ENCODE measurements at places on chromosomes 1 and 21.

DNA sequence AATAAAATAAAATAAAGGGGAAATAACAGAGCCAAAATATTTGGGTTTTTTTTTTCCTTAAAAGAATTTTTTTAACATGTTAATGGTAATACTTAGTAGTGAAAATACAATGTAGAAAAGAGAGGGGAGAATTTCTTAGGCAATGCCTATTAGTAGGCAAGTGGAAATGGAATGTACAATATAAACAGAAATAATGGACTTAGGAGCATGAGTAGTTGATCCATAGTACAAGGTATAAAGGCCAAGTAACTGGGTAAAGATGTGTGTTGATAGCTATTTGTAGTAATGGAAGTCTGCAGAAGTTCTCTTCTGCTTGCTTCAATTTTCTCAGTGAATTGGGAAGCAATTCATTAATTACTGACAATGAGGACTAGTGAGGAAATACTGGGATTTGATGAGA lies 34.4 kb downstream of the TESK2 start:
- DNase-seq: no peak

DNA sequence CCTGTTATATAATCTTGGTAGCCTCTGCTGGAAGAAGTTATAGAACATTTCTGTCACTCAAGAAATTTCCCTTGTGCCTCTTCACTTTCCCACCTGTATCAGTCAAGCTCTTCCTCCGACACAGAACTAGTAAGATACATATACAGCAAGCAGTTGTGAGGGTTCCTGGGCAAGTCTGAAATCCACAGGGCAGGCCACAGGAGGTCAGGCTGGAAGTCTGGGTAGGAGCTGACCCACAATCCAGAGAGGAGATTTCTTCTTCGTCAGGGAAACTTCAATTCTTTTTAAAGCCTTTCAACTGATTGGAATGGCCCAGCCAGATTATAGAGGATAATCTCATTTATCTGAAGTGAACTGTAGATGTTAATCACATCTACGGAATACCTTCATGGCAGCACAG lies 96.4 kb upstream of the FMN2 start:
- DNase-seq: no peak

- DNase-seq: peak; percentile 83
These were observed 132.9 kb upstream of the DPYD start for GRCh38 chr1:98053471-98054366.

DNA sequence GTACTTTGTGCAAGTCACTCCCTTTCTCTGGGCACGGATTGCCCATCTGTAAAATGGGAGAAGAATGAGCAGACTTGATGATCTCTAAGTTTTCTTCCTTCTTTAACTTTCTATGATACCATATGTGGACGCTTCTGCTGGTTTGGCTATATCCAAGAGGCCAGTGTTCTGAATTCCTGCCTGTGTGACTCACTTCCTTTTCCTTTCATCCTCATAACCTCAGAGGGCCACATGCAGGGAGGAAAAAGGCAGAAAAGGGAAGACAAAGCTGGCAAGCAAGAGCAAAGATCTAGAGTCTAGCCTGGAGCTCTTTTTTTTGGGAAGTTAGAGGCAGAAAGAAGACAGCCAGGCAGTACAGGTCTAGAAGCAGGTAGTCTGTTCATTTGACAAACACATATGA lies 151.2 kb downstream of the OMA1 start:
- DNase-seq: peak; percentile 89

- DNase-seq: no peak
These were observed 114.4 kb upstream of the SLC45A1 start for GRCh38 chr1:8203551-8203950.

- DNase-seq: peak; percentile 65
These were observed 27.5 kb upstream of the COL9A2 start for GRCh38 chr1:40344597-40344996.
